ENCODE measurements at places on chromosomes 5 and 9. TPM values are rescaled to one million over a fixed set of nuclear protein-coding genes. Genes with fewer than 3 reads are reported as not detected.

DNA sequence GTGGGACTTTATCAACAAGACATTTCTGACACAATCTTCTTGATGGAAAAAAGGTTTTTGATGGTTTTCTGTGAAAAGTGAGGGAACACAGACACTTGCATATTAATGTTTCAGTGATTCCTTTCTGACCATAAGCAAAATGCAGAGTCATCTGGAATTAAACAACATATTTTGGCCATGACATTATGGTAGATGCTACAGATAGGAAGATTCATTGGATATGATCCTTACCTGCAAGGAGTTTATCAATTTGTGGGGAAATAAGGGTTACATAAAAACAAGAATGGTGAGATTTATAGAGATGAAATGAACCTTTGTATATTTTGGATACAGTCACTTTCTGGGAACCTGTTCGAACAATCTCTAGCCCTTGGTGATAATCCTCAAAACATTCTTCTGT is 155.3 kb upstream of the GNA14 start:
- DNase-seq: no peak

The DOK3 gene
- 6.6 TPM for total RNA-seq

GRCh38 chr9:113673726-113674125 is 202.4 kb upstream of the ZNF618 start:
- DNase-seq: no peak

GRCh38 chr5:68251386-68251785 is 35.8 kb downstream of the PIK3R1 start:
- no peak for DNase-seq

GRCh38 chr5:74199436-74200210 is 440.9 kb downstream of the ENC1 start:
- DNase-seq: no peak

The FLT4 gene
- 4.3 TPM for total RNA-seq

The C9orf153 gene
- 0.80 TPM for total RNA-seq

GRCh38 chr5:112555691-112556090 is 136.6 kb upstream of the EPB41L4A start:
- no peak for DNase-seq

- no peak for DNase-seq
These were observed 608.6 kb upstream of the DAB2 start for GRCh38 chr5:40033411-40033810.

The FOXD4L3 gene
- total RNA-seq: not detected

GRCh38 chr9:14678776-14679175 is 14.5 kb downstream of the ZDHHC21 start:
- no peak for DNase-seq

DNA sequence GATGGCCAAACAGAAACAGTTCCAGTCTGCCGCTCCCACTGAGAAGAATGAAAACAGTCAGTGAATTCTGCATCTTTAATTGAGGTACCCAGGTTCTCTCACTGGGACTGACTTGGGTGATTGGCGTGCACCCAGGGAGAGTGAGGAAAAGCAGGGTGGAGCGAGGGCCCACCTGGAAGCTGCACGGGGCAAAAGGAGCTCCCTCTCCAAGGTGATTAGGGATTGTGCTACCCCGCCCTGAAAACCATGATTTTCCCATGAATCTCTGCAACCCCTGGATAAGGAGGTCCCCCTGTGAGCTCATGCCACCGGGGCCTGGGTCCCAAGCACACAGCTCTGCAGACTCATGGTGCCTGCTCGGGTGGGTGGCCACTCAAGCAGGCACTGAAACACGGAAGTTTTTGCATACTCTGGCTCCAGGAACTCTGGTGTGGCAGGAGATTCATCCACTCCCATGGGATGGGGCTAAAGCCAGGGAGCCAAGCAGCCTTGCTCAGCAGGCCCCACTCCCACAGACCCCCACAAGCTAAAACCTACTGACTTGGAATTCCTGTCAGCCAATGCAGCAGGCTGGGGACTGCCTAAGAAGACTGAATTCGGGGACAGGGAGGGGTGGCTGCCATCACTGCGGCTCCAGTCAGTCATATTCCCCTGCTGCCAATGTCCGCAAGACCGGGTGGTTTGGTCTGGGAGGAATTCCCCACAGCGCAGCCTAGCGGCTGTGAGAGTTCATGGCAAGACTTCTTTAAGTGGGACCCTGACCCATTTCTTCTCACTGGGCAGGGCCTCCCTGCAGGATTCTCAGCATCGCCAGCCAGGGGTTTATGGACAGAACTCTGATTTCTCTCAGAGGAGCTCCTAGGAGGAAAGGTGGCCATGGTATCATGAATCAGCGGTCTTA is 652.2 kb upstream of the RGMB start:
- DNase-seq: no peak

The ANKRD55 gene
- 0.33 TPM for total RNA-seq

GRCh38 chr5:5782402-5782801 is 359.9 kb downstream of the ICE1 start:
- no peak for DNase-seq

GRCh38 chr5:155101697-155102096 is 88.1 kb downstream of the KIF4B start:
- DNase-seq: no peak

The EPB41L4A gene
- total RNA-seq: 22.6 TPM

GRCh38 chr9:92608241-92608908 is 61.6 kb downstream of the IPPK start:
- DNase-seq: no peak

- no peak for DNase-seq
These were observed 33.4 kb downstream of the STOM start for GRCh38 chr9:121336665-121337064.

DNA sequence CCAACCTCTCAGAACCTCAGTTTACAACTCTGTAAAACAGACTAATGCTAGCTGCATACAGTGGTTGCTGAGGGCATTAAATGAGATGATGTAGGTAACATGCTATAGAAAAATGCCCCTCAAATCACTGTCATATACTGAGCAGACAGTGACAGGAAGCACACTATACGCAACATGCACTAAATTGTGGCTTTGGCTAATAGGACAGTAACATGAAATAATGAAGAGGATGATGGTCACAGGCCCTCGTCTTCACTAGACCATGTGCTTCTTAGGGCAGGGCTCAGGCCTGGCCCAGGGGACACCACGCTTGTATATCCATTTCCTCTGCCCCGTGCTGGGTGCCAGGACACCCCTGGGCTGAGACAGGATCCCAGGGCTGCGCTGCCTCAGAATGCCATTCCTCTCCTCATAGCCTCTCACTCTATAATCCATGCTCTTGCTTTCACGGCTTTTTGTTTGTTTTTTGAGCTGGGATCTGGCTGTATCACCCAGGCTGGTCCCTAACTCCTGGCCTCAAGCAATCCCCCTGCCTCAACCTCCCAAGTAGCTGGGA is 18.9 kb downstream of the CSF1R start:
- DNase-seq: no peak

GRCh38 chr5:151315998-151316597 is 12.5 kb upstream of the SLC36A3 start:
- DNase-seq: peak; percentile 80

GRCh38 chr9:137316012-137316981 is 14.2 kb upstream of the NRARP start:
- DNase-seq: no peak

The GKAP1 gene
- total RNA-seq: 13.3 TPM

DNA sequence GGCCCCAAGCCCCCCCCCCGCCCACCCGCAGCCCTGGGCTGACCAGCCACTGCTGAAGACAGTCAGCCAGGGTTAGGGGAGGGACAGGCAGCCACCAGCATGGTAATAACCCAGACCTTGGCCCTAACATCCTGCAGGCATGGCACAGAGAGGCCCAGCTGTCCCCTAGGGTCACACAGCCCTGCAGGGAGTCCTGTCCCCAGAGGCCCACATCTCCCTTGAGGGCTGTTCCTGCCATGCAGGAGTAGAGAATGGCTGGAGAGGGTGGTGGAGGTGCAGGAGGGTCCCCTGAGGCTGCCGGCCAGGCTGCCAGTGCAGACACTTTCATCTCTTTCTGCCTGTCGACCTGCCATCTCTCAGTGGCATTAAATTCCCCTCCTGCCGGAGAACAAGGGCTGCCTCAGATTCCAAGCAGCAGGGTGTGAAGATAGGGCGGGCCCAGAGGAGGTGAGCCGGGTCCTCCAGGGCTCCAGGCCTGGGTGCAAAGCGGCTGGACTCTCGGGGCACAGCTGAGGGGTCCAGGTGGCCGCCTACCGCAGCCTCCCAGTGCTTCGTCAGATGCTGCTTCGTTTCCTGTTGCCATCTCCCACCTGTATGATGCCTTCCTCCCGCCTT is 40.0 kb downstream of the CXXC5 start:
- DNase-seq: no peak

DNA sequence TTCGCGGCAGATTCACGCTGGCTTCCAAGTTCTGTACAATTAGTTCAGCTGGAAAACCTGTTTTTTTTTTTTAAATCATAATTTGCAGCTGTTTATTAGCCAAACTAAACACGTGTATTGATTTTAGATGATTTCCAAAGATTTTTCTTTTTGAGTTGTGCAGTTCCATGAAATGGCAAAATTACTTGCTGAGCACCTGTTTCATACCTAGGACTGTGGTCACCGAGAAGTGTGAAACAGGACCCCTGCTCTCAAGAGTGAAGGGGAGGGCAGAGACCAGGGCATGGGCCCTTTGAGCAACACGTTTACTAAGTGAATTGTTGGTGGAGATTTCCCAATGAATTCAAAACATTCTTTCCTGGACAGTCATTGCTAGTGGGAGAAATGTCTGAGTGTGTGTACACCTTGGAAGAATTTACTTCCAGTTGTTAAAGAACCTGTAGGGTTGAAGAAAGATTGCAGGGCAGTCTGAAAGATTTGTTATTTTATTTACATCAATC is 688 bp downstream of the SNX24 start:
- no peak for DNase-seq

DNA sequence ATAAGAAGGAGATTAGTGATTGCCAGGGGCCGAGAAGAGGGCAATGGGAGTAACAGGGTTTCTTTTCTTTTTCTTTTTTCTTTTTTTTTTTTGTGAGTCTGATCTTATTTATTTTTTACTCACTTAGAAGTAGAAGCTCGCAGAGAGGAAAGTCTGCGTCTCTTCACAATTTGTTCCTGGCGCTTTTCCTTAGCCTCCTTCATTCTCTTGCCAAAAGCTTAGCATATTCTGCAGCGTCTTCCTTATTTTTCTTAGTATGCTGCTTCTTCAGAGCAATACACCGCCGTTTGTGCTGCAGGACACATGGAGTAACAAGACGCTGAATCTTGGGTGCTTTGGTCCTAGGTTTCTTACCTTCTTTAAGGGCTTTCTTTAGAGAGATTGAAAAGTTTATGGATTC is 30.3 kb upstream of the DENND4C start:
- DNase-seq: no peak

The BHMT2 gene
- 19.3 TPM for total RNA-seq

DNA sequence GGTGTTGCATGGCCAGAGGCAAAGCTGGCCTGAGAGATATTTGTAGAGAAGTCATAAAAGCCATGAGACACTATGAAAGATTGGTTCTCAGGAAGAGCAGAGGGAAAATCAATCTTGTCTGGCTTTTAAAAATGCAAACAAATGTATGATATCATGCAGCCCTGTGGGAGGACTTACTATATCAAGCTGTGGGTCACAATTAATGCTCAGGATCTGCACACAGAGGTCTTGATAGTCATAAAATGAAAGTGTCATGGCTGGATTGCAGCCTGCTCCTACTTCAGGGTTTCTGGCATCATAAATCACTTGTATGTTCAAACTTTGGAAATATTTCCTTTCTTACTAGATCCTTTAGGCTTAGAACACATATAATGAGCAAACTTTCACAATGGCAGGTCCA is 151.5 kb downstream of the SEMA6A start:
- no peak for DNase-seq

The EPB41L4B gene
- 47.2 TPM for total RNA-seq

Data from breast epithelium (tissue), 4 donors.